ENCODE measurements at places on chromosomes 6 and 20. TPM values are rescaled to one million over a fixed set of nuclear protein-coding genes. Genes with fewer than 3 reads are reported as not detected.

The TSPO2 gene
- polyA plus RNA-seq = 0.53 TPM

GRCh38 chr20:15942130-15942529 is 631.1 kb downstream of the KIF16B start:
- no peak for DNase-seq

GRCh38 chr6:11584244-11584643 is 46.7 kb downstream of the TMEM170B start:
- DNase-seq = no peak

GRCh38 chr20:18983796-18984195 is 170.2 kb downstream of the SCP2D1 start:
- no peak for DNase-seq

GRCh38 chr6:113458368-113459010 is 398.7 kb upstream of the MARCKS start:
- no peak for DNase-seq

Measured in left renal pelvis (tissue), 4 donors.